ENCODE measurements at places on chromosomes 1 and 21. TPM values are rescaled to one million over a fixed set of nuclear protein-coding genes. Genes with fewer than 3 reads are reported as not detected.

DNA sequence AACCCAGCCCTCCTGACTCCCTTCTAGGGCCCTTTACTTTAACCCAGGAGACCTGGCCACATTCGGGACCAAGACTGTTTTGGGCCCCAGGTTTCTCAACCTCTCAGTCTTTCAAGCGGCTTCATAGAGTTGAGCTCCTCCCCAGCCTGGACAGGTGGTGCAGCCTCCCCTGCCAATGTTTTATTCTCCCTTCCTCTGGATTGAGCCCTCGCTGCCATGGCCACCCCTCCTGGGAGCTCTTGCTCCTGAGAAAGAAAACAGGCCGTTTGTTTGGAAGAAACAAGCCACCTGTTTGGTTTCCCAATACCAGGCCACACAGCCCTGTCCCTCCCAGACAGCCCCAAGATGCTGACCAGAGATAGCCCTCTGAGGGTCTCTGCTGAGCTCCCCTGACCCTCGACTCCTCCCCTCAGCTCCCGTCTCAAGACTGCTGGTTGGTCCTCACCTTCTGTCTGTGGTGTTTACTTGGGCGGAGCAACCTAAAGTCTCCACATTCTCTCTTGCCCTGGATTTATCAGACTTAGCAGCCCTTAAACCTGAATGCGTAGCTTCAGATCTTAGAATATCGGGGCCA lies 3.3 kb downstream of the TMEM51 start:
- DNase-seq, result no peak

- DNase-seq, result no peak
Measured at GRCh38 chr1:199168888-199169585, 530.2 kb downstream of the PTPRC start.

DNA sequence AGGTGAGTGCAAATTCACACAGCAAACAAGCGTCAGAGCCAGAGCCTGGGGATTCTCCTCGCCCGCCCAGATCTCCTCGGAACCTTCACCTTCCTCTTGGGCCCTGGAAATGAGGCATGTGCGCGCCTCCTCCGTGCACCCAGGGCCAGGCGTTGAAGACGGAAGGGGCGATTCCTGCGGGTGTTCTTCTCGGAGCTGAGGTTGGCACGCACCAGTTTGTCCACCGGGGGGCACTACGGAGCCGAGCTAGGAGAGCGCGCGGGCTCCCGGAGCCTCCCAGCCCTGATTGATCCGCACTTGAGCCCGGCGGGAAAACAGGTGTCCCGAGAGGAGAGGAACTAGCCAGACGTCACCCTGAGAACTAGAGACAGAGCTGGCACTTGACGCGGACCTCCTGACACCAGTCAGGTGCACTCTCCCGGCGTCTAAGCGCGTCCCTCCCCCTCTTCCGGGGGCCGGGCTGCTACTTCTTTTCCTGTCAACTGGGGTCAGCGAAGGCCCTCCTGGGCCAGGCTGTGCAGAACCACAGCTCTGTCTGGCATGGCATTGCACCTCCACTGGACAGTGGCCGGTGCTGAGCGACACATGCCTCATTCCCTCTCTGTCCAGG lies 18.3 kb upstream of the SERINC2 start:
- DNase-seq, result peak; percentile 95

- DNase-seq, result no peak
Measured at GRCh38 chr1:54588377-54588776, 34.9 kb downstream of the FAM151A start.

DNA sequence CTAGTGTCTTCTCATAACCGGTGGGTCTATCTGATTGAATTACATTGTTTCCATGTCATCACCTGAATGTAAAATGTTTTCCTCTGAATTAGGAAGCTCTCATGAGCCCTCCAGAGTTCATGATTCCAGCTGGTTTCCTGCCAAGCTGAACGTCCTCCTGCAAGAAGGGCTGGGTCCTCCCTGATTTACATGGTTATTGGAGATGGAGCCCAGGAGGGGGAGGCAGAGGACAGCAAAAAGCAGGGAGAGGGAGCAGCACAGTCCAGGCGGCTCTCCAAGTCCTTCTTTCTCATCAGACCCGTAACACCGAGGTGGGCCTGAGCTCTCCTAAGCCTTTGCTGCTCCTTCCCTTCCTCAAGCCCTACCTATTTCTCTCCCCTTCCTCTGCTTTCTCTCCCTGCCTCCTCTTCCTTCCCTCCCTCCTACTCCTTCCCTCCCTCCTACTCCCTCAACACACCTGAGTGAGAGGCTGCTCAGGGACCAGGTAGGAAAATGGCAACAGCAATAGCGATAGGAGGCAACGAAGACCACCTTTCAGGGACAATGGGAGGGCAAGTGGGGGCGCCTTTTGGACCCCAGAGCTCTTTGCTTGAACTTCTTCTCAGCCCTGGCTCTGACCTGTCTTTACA lies 265.9 kb downstream of the PRDM2 start:
- no peak for DNase-seq

DNA sequence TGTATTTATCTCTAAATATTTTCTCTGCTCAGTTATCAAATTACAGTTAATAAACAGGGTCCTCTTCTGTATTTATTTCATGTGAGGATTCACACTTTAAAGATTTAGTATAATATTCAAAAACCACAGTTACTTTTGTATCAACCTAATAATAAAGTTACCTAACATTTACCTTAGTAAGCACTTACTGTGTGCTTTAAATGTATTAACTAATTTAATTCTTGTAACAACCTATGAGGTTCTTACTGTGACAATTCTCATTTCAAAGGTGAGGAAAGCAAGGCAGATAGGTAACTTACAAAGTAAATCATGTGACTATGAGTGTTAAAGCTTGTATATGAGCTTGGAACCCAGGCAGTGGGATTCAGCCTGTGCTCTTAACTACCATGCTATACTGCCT lies 30.2 kb downstream of the DNAH14 start:
- DNase-seq, result no peak

GRCh38 chr1:33050221-33051076 lies 13.8 kb upstream of the AK2 start:
- DNase-seq, result peak; percentile 89

- DNase-seq, result peak; percentile 51
Measured at GRCh38 chr1:25742316-25742715, 57.7 kb upstream of the SELENON start.

DNA sequence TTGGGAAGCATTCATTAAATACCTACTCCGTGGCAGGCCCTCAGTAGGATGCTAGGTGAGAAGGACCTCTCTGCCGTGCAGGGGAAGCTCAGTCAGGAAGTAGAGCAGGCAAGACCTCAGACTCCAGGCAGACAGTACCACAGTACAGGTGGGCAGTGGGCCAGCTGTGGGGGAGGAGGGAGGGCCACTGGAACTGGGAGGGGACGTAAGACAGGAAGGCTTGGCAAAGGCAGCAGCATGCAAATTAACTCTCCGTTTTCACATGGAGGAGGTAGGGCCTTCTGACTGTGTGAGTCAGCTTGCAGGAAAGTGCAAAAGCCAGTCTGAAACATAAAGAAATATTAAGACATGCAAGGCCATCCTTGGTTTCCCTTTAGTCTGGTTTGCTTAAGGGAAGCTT lies 157.7 kb downstream of the TRIM33 start:
- DNase-seq, result peak; percentile 78

GRCh38 chr1:192610112-192610889 lies 25.6 kb upstream of the RGS13 start:
- no peak for DNase-seq

DNA sequence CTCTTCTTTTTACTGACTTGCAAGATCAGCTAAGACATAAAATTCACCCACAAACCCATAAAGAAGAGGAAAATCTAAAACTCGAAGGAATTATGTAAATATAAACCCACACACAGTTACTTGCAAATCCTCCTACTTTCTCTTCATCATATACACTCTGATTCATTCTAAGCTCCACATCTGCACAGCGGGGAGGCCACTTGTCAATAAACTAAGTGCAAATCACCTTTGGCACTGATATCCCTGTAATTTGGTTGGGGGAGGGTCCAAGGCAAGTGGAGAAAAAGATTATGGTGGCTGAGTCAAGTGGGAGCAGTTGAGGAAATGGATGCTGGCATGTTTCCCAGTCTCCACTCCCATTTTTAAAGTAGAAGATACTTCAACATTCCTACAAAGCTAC lies 596.5 kb downstream of the MATN1 start:
- no peak for DNase-seq

GRCh38 chr1:69535490-69535889 lies 32.2 kb upstream of the LRRC7 start:
- no peak for DNase-seq

- DNase-seq, result no peak
Measured at GRCh38 chr1:216422821-216423520, at the start of gene USH2A. USH2A (minus strand) TSS chr1:216423448; CDS start chr1:216422336, 1,112 bp downstream.

- DNase-seq, result no peak
Measured at GRCh38 chr1:68623700-68624099, 126.8 kb upstream of the DEPDC1 start.

GRCh38 chr1:48536477-48536876 lies 64.5 kb upstream of the SPATA6 start:
- DNase-seq, result no peak

GRCh38 chr1:28021064-28021463 lies 61.3 kb downstream of the XKR8 start:
- no peak for DNase-seq

GRCh38 chr1:35619237-35620121 lies 21.8 kb downstream of the PSMB2 start:
- DNase-seq, result no peak

GRCh38 chr1:15628003-15628402 lies 10.7 kb downstream of the DDI2 start:
- DNase-seq, result no peak

GRCh38 chr1:196590012-196590708 lies 18.1 kb downstream of the KCNT2 start:
- no peak for DNase-seq

DNA sequence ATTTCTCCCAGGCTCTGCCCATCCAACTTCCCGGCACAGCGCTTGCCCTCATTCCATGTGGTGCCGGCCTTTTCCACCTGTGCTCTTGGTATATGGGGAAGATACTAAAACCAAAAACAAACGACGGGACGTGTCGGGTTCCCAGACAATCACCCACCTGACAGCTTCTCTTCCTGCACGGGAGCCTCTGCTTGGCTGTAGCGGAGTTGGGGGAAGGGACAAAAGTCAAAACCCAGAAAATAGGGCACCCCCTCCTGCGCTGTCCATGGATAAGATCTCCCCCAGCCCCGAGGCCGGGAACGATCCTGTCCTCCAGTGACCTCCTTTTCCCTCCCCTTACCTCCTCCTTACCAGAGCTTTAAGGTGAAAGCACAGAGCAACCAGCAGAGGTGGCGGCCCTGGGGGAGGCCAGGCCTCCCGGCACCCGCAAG lies 640 bp downstream of the JTB start:
- no peak for DNase-seq

- DNase-seq, result peak; percentile 70
Measured at GRCh38 chr1:6026095-6026809, 19.4 kb upstream of the KCNAB2 start.

- no peak for DNase-seq
Measured at GRCh38 chr1:101216623-101217022, 20.2 kb upstream of the S1PR1 start.

GRCh38 chr1:8858888-8859706 lies 19.4 kb downstream of the ENO1 start:
- peak; percentile 87 for DNase-seq

- no peak for DNase-seq
Measured at GRCh38 chr1:94218332-94218731, 19.1 kb downstream of the ARHGAP29 start.

GRCh38 chr1:226709953-226710352 lies 29.1 kb downstream of the ITPKB start:
- DNase-seq, result no peak

DNA sequence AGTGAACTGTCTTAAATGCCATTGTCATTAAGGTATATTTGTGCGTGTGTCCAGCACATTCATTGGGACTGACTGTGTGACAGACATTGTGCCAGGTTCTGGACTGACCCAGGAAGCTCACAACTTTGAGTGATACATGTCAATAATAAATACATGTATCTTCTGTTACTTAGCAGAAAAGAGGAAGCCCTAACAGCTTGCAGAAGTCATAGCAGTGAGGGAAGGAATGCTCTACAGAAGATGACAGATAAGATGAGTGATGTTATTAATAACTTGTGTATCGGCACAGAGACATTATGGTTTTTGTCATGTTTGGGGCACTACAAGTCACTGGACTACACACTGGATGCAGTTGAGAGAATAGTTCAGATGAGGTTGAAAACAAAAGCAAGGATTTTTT lies 1.2 kb upstream of the SRSF11 start:
- no peak for DNase-seq

- peak; percentile 77 for DNase-seq
Measured at GRCh38 chr1:206655471-206655882, 20.1 kb downstream of the DYRK3 start.

DNA sequence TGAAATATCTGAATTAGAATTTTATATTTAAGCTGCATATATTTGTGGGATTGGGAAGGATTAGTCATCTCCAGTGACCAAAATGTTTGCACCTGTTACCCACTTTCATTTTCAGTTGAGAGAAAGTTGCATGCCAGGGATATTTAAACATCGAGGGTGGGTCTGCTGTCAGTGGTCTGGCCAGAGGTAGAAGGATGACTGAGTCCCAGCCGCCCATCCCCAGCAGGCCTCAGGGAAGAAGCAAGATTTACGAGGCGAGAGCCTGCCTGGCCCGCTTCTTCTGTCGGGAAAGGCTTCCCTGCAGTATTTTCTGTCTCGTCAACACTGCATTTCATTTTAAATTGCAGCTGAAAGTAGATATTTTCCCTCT lies 1.4 kb upstream of the MAN1C1 start:
- no peak for DNase-seq

DNA sequence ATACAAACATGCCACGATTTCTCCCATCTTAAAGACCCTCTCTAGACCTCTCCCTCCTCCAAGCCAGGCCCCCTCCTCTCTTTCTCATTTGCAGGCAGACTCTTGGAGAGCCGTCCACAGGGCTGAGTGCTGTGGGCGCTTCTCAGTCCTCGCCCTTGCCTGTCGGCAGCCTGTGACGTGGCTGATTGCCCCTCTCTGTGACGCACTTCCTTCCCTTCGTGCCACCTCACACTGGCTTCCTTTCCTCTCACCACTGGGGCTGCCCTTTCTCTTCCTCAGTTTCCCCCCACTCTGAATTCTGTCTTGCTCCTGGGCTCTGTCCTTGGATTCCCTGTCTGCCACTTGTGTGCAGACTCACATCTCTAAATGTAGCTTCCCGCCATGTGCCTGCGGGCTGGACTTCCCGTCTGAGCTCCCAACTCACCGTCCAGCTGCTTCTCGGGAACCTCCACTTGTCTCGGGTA lies 227.2 kb downstream of the CAMTA1 start:
- DNase-seq, result no peak

ADAMTS4 gene
- 1.4 TPM for total RNA-seq

KIF17 gene
- 0.36 TPM for total RNA-seq

C1orf210 gene
- not detected for total RNA-seq

GUCA2A gene
- not detected for total RNA-seq

MIA3 gene
- 68.8 TPM for total RNA-seq

SLC35F3 gene
- total RNA-seq, result not detected

XKR8 gene
- 12.7 TPM for total RNA-seq

ADAMTS1 gene
- 243 TPM for total RNA-seq

OR2L2 gene
- under 0.01 TPM for total RNA-seq

PRRX1 gene
- total RNA-seq, result 307 TPM

IGFN1 gene
- under 0.01 TPM for total RNA-seq

KRTAP10-6 gene
- not detected for total RNA-seq

PRKCZ gene
- total RNA-seq, result 0.72 TPM

NKAIN1 gene
- not detected for total RNA-seq

SWT1 gene
- 6.9 TPM for total RNA-seq

ANGEL2 gene
- total RNA-seq, result 59.2 TPM

Data from osteoblast (primary cell).